ENCODE measurements at places on chromosomes 16 and 17. TPM values are rescaled to one million over a fixed set of nuclear protein-coding genes. Genes with fewer than 3 reads are reported as not detected.
A peak's percentile ranks its signal among the peaks of the same experiment; 100 is the strongest.

Gene ZNF19
- 8.9 TPM for total RNA-seq

- peak; percentile 50 for DNase-seq
Measured at GRCh38 chr16:77898671-77899211, 110.4 kb downstream of the VAT1L start.

DNA sequence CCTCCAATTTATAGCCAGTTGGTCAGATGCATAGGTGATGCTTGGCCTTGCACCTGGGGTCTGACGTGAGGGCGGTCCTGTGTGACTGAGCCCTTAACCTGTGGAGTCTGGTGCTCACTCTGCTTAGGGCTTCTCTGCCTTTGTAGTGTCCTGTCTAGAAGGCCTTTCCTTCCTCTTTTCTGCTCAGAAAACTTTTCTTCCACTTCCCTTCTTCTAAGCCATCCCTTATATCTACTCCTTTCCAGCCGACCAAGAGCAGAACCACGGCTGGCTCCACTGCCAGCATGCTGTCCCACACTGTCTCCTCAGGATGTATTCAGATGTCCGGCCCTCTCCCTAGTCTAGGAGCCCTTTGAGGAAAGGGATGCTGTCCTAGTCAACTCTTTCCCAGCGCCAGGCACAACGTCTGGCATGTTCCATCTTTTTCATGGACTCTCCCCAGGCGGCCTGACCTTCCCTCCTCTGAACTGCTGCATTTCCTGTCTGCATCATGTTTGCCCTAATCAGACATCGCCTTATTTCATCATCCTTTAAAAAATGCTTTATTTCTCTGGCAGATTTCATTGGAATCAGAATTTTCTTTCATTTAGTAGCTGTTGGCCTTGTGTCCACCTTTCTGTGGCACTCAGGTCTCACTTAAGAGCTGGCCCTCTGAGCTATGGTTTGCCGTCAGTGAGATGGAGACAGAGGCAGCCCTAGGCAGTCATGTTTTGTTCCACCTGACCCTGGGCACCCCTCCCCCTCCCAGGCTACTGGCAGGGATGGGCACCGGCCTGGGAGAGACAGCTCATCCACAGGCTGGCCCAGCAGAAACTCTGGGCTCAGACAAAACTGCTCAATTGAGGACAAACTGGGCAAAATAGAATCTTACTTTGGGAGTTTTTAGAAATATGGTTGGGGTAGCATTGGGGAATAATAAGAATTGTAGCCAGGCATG is 15.5 kb upstream of the BRCA1 start:
- no peak for DNase-seq

Gene MYH11
- 0.05 TPM for total RNA-seq

Gene TBC1D26
- not detected for total RNA-seq

DNA sequence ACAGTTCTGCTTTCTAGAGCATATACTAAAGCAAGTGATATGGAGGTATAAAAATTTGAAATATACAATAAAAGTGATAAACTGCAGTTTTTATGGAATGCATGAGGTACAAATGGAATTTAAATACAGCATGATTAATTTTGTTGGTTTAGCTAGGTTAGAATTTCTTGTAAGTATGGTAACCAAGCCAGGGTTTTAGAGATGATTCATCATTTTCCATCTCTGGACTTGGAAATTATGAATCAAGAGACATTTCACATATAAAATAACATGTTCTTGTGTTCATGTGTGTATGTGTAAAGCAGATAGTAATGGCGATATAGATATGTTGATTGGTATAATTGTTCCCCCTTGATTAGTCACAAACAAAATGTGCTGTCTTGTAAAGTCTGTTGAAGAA is 1219.8 kb downstream of the CDH8 start:
- no peak for DNase-seq

- no peak for DNase-seq
Measured at GRCh38 chr17:32520737-32521404, 34.1 kb downstream of the CDK5R1 start.

Gene CD68
- total RNA-seq: 4.2 TPM

DNA sequence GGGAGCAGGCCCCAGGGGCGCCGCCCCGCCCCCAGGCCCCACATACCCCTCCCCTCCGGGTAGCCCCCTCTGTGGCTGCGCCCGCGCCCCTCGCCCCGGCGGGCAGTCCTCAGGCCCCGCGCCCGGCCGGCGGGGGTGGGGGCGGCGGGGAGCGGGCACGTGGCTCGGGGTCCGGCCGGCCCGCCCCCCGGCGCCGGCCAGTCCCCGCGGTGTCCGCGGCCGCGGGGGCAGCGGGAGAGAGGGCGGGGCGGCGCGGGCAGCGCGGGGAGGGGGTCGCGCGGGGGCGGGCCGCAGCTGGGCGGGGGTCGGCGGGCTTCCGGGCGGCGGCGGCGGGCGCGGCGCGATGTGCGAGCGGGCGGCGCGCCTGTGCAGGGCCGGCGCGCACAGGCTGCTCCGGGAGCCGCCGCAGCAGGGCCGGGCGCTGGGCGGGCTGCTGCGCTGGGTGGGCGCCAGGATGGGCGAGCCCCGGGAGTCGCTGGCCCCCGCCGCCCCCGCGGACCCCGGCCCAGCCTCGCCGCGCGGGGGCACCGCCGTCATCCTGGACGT is 335 bp downstream of the NECAB2 start:
- no peak for DNase-seq

Gene TBC1D3K
- total RNA-seq: not detected

DNA sequence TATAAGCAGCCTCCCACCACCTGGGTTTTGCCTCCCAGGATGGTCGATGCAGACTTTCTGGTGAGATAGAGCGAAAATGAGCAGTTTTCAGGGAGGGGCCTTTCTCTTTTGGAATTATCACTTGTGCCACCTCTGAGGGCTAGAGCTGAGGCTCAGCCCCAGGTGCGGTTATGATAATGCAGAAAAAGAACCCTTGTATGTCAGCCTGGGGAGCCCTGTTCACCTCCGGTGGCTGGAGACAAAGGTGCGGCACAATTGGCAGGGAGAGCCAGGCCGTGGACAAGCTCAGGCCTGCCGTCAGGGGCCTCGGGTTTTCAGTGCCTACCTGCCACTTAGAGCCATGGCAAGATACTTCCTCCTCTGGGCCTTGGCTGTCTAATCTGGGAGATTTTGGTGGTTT is 4.4 kb downstream of the SCPEP1 start:
- no peak for DNase-seq

Gene TNFRSF13B
- not detected for total RNA-seq

- no peak for DNase-seq
Measured at GRCh38 chr17:17696882-17697633, 15.8 kb downstream of the RAI1 start.

- peak; percentile 55 for DNase-seq
Measured at GRCh38 chr16:81940781-81941560, 70.3 kb downstream of the SDR42E1 start.

DNA sequence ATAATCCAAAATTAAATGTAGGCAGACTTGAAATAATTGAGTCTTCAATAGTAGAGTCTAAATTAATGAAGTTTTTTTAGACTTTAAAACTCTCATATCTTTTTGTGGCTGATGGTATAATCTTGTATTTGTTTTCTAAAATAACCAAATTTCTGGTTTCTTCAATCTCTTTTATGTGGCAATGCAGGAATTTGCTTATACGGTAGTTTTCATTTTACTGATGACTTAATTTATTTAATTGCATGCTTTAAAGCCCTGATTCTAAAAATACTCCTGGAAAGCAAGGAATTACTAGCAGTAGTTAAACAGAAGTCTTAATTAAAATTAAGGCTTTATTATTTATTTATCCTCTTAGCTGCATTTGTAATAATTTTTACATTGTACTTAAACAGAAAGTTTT is 15.4 kb downstream of the MRTFB start:
- no peak for DNase-seq

- no peak for DNase-seq
Measured at GRCh38 chr17:74822939-74823367, 36.7 kb downstream of the GRIN2C start.

GRCh38 chr17:19460700-19461099 is 49.7 kb downstream of the RNF112 start:
- no peak for DNase-seq

Gene CORO6
- total RNA-seq: 3.3 TPM

GRCh38 chr16:78050734-78051400 is 28.5 kb downstream of the CLEC3A start:
- no peak for DNase-seq

Data from renal cortical epithelial cell (primary cell).